ENCODE measurements at places on chromosomes 4 and X. TPM values are rescaled to one million over a fixed set of nuclear protein-coding genes. Genes with fewer than 3 reads are reported as not detected.

GRCh38 chr4:6815029-6815836, 32.7 kb downstream of the KIAA0232 start:
- no peaks in the 10 kb centered on the region for H3K27me3 ChIP-seq
- H3K4me1 ChIP-seq = no peaks in the 10 kb centered on the region

DNA sequence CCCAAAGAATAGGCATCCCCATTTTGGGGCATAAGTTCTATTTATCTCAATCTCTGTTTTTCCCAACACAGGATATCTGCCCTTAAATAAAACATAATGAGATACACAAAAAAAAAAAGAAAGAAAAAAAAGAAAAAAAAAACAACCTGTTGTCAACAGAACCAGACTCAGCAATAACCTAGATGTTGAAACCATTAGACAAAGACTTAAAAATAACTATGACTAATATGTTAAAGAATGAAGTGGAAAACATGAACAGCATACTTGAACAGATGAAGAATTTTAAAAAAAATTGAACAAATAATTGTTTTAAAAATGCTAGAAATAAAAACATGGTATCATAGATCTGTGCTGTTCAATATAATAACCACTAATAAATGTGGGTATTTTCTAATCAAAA, 93.4 kb upstream of the RXFP1 start:
- no peaks in the 10 kb centered on the region for H3K36me3 ChIP-seq
- H3K27ac ChIP-seq = no peak overlapping the region
- H3K4me3 ChIP-seq = no peak overlapping the region
- no peak for DNase-seq
- H3K27me3 ChIP-seq = no peaks in the 10 kb centered on the region
- no peaks in the 10 kb centered on the region for H3K4me1 ChIP-seq

- no peaks in the 10 kb centered on the region for H3K27me3 ChIP-seq
- H3K4me3 ChIP-seq = no peak overlapping the region
- H3K4me1 ChIP-seq = no peaks in the 10 kb centered on the region
- no peak for DNase-seq
- H3K36me3 ChIP-seq = no peaks in the 10 kb centered on the region
Observed at GRCh38 chrX:150372280-150372679, 9.2 kb downstream of the MAMLD1 start.

DNA sequence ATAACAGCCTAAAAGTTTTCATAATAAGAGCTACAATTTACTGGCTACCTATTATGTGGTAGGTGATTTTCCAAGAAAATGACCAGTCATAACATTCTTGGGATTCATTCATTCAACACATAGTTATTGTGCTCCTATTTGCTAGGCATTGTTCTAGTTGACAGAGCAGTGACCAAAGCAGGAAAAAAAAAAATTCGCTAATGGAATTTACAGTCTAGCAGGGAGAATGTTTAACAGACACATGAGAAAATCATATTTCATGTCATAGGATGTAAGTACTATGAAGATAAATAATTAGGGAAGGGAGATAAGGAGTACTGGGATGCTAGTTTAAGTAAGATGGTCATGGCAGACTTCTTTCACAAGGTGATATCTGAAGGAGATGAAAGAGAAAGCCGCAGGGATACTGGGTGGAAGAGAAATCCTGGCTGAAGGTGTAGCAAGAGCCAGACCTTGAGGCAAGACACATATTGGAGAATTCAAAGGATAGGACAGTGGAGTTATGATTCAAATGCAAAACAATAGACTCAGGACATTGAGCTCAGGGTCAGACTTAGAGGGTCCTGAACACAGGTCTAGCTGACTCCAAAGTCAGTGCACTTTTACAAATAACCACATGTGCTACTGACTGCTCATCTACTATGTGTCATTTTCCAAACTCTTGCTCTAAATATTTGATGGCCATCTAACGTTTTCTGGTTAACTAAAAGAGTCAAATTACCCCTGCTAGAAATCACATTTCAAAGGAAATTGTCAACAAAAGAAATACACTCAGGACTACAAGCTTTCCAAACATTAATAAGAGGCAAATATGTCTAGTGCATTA, 20.4 kb downstream of the SPCS3 start:
- no peak overlapping the region for H3K27ac ChIP-seq
- H3K36me3 ChIP-seq = no peaks in the 10 kb centered on the region
- H3K27me3 ChIP-seq = no peaks in the 10 kb centered on the region
- no peaks in the 10 kb centered on the region for H3K4me1 ChIP-seq

GRCh38 chr4:41814565-41814964, 66.0 kb upstream of the PHOX2B start:
- no peaks in the 10 kb centered on the region for H3K36me3 ChIP-seq
- H3K4me3 ChIP-seq = no peak overlapping the region
- DNase-seq = no peak
- no peaks in the 10 kb centered on the region for H3K27me3 ChIP-seq
- H3K4me1 ChIP-seq = no peaks in the 10 kb centered on the region

Gene NUDT10
- 3.8 TPM for total RNA-seq

- no peak overlapping the region for H3K27ac ChIP-seq
- no peak overlapping the region for H3K4me3 ChIP-seq
- H3K4me1 ChIP-seq = no peaks in the 10 kb centered on the region
Observed at GRCh38 chrX:120213438-120214265, 37.0 kb upstream of the ZBTB33 start.

GRCh38 chr4:153471698-153472093, 5.5 kb downstream of the TMEM131L start:
- no peak overlapping the region for H3K27ac ChIP-seq
- H3K36me3 ChIP-seq = no peaks in the 10 kb centered on the region
- H3K4me1 ChIP-seq = no peaks in the 10 kb centered on the region
- no peaks in the 10 kb centered on the region for H3K27me3 ChIP-seq
- DNase-seq = no peak

DNA sequence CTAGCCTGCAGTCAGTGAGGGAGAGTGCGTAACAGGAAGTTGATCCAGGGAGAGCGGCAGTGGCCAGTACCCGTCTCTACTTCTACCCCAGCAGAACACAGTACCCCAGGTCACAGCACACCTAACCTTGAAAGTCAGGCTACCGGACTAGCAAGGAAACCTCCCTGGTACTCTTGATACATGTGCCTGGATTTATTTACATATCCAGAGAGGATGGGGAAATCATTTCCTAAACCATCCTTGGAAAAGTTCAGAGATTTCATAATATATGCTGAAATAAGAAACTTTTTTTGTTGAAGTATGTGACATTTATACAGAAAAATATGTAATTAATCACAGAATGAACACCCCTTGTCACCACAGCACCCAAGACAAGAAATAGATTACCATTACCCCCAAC, 24.5 kb downstream of the PRIMPOL start:
- DNase-seq = no peak
- no peaks in the 10 kb centered on the region for H3K4me1 ChIP-seq
- H3K27ac ChIP-seq = no peak overlapping the region
- no peaks in the 10 kb centered on the region for H3K27me3 ChIP-seq
- H3K36me3 ChIP-seq = no peaks in the 10 kb centered on the region

Gene SMARCA5
- total RNA-seq = 87.1 TPM

DNA sequence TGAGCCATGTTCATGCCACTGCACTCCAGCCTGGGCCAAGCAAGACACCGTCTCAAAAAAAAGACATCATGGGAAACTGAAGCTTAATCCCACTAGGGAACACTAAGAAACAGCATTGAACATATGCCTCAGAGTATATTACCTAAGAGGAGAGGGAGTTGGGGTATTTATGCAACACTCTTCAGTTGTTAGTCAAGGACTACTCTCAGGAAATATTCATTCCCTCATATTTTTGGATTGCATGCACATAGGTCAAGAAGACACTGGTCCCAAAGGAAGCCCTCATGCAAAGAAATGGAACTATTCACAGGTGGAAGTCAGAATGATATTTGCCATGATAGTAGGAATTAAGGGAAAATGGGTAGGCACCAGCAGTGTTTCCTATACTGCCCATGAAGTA, 22.8 kb upstream of the PAPSS1 start:
- DNase-seq = no peak
- no peak overlapping the region for H3K27ac ChIP-seq
- H3K27me3 ChIP-seq = no peaks in the 10 kb centered on the region
- no peaks in the 10 kb centered on the region for H3K36me3 ChIP-seq

Gene ZCCHC4
- total RNA-seq = 6.9 TPM

GRCh38 chrX:110087485-110088356, 84.8 kb downstream of the TMEM164 start:
- H3K27me3 ChIP-seq = peaks cover 7% of the 10 kb centered on the region
- H3K36me3 ChIP-seq = no peaks in the 10 kb centered on the region
- H3K4me1 ChIP-seq = no peaks in the 10 kb centered on the region
- no peak for DNase-seq

DNA sequence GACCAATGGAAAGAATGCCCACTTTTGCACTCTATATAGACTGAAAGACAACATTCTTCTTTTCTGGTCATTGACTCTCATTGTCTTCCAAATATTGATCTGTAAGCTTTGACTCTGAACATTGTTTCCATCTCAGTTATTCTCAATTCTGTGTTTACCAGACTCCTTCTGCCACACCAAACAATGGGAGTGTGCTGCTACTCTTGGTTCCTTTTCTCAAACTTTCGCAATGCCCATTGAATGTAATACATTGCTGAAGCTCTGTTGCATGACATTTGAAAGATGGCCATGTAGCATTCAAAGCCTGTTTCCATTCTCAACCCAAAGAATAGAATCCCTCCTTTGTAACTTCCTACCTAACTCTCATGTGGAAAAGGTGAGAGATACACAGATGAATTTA, 136.2 kb downstream of the BTC start:
- DNase-seq = no peak
- H3K27me3 ChIP-seq = no peaks in the 10 kb centered on the region
- no peaks in the 10 kb centered on the region for H3K36me3 ChIP-seq
- no peak overlapping the region for H3K4me3 ChIP-seq
- no peak overlapping the region for H3K27ac ChIP-seq

DNA sequence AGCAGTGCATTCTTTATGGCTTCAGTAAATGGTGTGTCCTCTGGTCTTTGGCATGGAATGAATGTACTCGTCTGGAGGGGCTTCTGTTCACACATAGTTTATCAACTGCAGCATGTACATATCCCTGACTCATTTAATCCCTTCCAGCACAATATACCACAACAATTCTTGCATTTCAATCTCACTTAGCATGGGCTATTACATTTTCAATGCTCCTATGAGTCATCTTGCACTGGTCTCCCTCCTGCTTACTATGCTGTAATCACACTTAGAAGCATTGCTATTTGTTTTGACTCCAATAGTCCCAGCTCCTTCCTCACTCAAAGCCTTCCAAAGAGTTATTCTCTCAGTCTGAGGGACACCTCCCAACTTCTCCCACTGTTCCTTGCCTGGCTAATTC, 180.9 kb upstream of the NUDT10 start:
- no peak overlapping the region for H3K27ac ChIP-seq
- DNase-seq = no peak
- H3K27me3 ChIP-seq = no peaks in the 10 kb centered on the region
- no peaks in the 10 kb centered on the region for H3K4me1 ChIP-seq
- H3K36me3 ChIP-seq = no peaks in the 10 kb centered on the region
- H3K4me3 ChIP-seq = no peak overlapping the region

Gene DCX
- total RNA-seq = not detected

Gene IL2RG
- total RNA-seq = 3.0 TPM

Gene TECRL
- total RNA-seq = not detected

DNA sequence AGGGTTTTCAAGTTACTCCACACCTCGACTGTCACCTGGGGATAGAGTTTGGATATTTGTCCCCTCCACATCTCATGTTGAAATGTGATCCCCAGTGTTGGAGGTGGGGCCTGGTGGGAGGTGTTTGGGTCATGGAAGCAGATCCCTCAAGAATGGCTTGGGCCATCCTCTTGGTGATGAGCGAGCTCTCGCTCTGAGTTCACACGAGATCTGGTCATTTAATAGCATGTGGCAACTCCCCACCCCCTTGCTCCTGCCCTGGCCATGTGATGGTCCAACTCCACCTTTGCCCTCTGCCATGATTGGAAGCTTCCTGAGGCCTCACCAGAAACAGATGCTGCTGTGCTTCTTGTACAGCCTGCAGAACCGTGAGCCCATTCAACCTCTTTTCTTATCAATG, 8.3 kb downstream of the CTAG1A start:
- no peak for DNase-seq
- H3K27ac ChIP-seq = no peak overlapping the region
- H3K4me3 ChIP-seq = no peak overlapping the region
- no peaks in the 10 kb centered on the region for H3K4me1 ChIP-seq

DNA sequence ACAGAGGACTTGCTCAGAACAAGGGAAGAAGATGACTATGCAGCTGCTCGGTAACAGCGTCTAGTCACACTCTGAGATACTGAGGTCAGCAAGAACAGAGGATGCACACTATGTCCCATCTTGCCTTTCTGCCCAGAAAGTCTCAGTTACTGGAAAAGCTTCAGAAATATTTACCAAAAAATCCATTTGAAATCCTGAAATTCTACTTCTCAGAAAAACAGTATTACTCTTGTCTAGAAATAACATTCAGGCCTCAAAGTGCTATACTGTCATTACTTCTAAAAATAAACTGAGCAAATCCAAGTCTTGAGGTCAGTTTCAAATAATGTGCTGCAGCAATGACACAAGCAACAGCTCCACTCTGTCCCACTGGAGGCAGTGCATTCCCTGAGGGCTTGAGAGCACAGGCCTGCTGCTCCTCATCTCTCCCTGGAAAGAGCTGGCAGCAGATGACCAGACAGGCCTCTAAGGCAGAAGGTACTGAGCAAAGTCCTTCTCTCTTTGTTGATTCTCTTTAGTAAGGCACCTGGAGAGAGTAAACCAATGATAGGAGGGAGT, 76.9 kb downstream of the CAMK2D start:
- peak; percentile 39 for DNase-seq
- no peak overlapping the region for H3K4me3 ChIP-seq
- H3K27ac ChIP-seq = peak overlapping the region; percentile 24
- H3K36me3 ChIP-seq = no peaks in the 10 kb centered on the region

- no peaks in the 10 kb centered on the region for H3K36me3 ChIP-seq
- no peak for DNase-seq
- H3K4me3 ChIP-seq = no peak overlapping the region
- no peaks in the 10 kb centered on the region for H3K4me1 ChIP-seq
- H3K27ac ChIP-seq = no peak overlapping the region
Observed at GRCh38 chr4:3701271-3701734, 64.9 kb upstream of the ADRA2C start.

DNA sequence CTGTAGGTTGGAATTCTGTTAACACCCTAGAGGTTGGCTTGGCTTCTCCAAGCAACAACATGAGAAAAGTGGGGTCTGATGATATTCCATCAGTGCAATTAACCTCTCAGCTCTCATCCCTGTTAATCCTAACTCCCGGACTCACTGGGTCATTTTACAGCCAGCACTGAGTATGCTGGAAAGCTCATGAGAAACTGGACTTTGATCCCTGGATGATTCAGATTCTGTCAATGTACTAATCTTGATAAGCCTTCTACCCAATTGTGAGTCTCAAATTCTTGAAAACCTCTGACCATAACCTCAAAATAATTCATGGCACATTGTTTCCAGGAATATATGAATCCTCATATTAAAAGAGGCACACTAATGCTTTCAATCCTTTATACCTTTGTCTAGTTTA, 244.3 kb upstream of the DCAF8L1 start:
- no peak overlapping the region for H3K27ac ChIP-seq
- H3K27me3 ChIP-seq = no peaks in the 10 kb centered on the region
- H3K4me1 ChIP-seq = no peaks in the 10 kb centered on the region

Gene ATRX
- 249 TPM for total RNA-seq
